ENCODE measurements at places on chromosomes 2 and 18.
A peak's percentile ranks its signal among the peaks of the same experiment; 100 is the strongest.

GRCh38 chr18:63438181-63438580 is 15.9 kb upstream of the VPS4B start:
- no peak for DNase-seq

DNA sequence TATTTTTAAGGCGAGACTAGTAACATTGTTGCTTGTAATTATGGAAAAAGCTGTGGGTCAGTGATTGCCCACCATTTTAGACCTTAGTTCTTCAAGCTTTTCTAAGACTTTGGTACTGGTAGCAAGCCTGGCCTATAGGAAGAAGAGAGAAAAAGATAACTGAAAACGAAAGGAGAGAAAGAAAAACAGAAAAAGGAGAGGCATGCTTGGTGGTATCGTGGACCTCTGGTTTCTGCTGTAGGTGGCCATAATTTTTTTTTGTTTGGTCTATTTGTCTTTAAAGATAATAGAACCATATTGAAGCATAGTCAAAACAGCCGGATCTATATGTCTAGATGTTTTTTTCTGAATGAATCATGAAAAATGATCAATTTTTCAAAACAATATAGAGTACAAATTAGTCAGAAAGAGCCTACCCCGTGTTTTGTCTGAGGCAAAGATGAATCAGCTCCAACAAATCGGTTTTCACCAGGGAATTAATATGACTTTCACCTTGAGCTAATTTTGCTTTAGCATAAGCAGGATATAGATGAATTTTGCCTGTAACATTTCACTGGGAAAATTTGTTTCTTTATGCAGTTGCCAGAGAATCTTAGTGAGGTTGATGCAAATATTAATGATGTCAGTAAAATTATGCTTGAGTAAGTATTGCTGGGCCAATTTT is 45.7 kb downstream of the CCDC85A start:
- no peak for DNase-seq

GRCh38 chr2:10309286-10309685 is 6.6 kb downstream of the HPCAL1 start:
- DNase-seq: no peak

DNA sequence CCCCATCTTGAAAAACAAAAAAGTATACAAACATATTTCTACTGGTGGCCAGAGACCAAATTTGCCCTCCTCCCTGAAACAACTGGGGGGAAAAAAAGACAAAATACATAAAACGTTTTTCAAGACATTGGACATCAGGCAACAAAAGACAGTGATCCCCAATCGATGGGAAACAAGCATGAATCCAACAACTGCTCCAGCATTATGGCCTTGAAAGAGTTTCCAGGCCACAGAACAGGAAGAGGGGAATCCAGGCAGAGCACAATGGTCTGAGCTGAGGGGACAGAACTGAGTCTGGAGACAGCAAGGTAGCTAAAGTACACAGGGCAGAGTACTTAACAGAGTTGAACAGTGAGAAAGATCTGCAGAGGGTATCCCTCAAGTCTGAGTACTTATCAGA is 4.4 kb downstream of the CCDC88A start:
- no peak for DNase-seq

- no peak for DNase-seq
These were observed 42.8 kb downstream of the RAMP1 start for GRCh38 chr2:237901932-237902850.

DNA sequence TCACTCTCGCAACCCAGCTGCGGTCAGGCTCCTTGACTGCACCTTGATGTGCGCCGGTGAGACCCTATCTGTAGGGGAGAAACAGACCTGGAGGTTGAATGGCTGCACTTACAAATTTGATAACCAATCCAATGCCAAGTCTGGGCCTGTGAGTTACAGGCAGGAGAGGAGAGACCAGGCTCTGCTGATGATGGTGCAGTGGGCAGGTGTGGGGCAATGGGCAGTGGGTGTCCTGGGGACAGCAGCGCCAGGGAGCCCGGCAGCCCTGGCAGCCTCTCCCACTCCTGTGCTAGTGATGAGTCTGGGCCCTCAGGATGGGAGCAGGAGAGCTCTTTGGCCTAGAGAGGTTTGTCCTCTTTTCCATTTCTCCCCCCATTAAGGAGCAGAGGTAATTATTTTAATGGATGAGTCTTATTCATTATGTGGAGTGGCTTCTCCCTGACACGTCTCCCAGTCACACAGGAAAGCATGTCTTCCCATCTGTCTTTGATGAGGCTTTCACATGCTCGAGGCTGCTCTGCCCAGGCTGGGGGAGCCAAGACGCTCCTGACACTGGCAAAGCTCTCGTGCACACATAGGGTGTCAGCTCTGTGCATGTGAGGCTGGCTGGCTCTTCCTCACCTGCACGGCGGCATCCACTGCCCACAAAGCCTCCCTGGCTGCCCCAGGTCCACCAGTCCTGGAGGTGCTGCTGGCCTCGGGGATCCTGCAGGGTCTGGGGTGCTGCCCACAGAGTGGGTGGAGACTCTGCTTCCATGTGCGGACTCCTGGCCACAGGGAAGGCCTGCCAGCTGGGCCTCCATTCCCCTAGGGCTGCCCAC is 10.0 kb upstream of the ALLC start:
- no peak for DNase-seq

GRCh38 chr18:44586782-44587524 is 93.7 kb upstream of the SETBP1 start:
- DNase-seq: peak; percentile 4

- DNase-seq: peak; percentile 4
These were observed 629.9 kb downstream of the NRXN1 start for GRCh38 chr2:50401772-50402653.

GRCh38 chr2:171086352-171087290 is 74.1 kb downstream of the TLK1 start:
- no peak for DNase-seq

GRCh38 chr18:12779456-12779855 is 76.6 kb downstream of the PSMG2 start:
- DNase-seq: no peak

DNA sequence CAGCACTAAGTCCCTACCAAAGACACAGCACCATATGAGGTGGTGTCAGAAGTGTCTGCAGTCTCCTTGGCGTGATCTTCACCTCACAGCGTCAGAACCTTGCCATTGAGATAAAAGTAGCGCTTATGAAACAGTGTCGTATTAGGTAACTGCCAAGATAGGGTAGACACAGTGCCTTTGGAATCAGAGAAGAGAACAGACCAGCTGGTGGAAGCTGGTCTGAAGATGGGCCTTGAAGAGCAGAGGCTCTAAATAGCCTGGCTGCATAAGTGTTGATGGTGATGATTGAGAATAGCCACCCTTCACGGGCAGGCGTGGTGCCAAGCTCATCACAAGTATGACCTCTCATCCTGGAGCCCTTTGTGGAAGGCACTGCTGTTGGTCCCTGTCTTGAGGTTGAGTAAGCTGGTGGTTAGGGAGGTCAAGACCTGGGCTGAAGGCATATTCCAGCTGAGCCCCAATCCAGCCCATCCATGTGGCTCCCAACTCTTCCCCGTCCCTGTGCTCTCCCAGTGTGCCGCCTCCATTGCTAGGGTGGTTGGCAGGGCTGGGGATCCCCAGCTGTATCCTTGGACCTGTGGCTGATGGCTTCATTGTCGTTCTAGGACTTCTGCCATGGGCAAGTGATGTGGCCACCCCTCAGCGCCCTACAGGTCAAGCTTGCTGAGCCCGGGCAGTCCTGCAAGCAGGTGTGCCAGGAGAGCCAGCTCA is 187.4 kb downstream of the MGAT5 start:
- DNase-seq: no peak

DNA sequence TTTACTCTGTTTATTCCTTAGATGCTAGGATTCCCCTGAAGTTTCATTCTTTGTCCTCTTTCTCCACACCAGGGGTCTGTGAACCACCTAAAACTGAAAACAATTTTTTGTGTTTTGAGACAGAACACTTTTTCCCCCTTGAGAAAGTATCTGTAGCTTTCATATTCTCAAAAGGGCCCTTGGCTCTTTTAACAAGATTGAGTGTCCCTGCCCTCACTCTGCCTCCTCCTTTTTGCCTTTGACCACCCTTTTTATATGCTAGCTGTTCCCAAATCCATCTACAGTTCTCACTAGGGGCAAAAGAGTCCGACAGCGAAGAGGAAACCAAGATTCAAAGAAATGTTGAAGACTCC is 883 bp upstream of the EHBP1 start:
- DNase-seq: no peak

DNA sequence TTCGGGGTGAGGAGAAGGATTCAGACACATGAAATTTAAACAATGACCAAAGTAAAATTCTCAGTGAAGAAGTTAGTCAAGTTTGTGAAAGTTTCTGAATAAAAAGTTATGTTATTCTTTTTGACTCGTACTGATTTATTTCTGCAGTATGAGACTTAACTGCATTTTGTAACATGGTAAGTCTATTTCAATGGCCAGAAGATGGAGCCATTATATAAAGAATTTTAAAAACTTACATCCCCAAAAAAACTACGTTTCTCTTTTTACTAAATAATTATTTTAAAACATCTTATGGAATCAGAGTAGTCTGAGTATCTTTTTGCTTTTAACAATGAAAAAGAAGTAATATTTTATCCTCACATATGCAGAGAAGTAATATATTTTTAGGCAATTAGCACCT is 51.4 kb upstream of the SCN1A start:
- DNase-seq: no peak

DNA sequence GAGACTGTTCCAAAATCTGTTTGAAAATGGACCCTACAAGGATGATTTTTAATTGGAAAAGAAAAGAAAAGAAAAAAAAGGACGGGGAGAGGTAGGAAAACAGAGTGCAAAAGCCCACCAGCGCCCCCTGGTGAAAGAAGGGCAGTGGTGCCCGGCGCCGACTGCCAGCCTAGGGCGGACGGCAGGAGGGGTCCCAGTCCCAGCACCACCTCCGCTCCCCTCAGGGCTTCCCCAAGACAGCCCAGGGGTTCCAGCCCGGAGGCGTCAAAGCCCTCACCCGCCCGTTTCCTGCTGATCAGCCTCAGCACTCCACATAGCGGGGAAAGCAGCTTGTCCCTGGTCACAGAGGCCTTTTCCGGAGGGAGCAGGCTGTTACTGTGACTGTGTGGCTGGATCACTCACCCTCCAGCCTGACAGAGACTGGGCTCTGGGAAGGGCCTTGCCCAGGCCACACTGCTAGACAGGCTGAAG is 213.9 kb downstream of the TFCP2L1 start:
- DNase-seq: no peak

- DNase-seq: no peak
These were observed 391.6 kb downstream of the NBAS start for GRCh38 chr2:15169326-15170069.

GRCh38 chr2:166060191-166060590 is 67.6 kb downstream of the SCN1A start:
- no peak for DNase-seq

GRCh38 chr2:228777855-228778355 is 493.2 kb downstream of the PID1 start:
- no peak for DNase-seq

DNA sequence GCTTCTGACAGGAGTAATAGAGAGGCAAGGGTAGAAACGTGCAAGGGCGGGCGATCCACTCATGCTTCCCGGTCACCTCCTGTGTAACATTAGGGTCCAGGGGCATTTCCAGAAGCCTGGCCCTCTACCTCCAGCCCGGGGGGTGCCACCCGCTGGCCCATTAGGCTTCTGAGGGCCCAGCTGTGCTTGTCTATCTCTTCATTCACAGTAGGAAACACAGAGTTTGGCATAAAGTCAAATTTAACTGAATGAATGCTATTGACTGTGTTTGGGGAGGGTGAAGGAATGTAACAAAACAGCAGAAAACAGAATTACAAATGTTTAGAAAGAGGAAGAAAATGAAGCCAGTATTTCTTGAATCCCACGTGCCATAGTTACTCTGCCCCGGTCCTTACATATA is 112.4 kb upstream of the SLC66A3 start:
- no peak for DNase-seq

GRCh38 chr18:48419277-48420022 is 10.3 kb upstream of the ZBTB7C start:
- no peak for DNase-seq

DNA sequence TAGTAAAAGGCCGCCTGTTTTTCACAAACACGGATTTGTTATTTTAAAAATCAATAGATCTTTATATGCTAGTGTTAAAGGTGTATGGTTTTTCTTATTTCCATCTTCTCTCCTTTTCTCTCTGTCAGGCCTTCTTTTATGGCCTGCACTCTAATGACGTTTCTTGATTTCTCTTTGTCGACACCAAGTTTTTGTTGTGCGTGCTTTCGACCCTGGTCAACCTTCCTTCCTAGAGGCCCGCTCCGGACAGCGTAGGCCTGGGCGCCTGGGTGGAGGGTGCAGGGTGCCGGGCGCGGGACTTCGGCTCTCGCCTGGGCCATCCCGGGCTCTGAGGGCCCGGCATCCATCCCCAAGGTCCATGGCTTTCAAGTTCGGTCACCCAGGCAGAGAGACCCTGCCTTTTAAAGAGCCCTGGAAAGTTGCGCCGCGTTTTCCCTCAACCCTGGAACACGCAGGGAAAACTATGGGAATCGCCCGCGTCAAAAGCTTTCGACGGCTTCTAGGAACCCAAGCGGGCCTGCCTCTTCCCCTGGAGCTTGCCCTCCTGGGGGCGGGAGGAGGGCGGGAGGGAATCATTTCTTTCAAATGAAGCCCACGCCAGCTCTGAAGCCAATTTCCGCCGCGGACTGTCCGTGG is 4.1 kb upstream of the SATB2 start:
- DNase-seq: no peak

GRCh38 chr18:7116001-7116730 is 1.4 kb downstream of the LAMA1 start:
- no peak for DNase-seq

- no peak for DNase-seq
These were observed 1046.0 kb upstream of the TMEFF2 start for GRCh38 chr2:193240752-193241151.

GRCh38 chr2:240672701-240673190 is 9.9 kb downstream of the AQP12B start:
- DNase-seq: no peak

DNA sequence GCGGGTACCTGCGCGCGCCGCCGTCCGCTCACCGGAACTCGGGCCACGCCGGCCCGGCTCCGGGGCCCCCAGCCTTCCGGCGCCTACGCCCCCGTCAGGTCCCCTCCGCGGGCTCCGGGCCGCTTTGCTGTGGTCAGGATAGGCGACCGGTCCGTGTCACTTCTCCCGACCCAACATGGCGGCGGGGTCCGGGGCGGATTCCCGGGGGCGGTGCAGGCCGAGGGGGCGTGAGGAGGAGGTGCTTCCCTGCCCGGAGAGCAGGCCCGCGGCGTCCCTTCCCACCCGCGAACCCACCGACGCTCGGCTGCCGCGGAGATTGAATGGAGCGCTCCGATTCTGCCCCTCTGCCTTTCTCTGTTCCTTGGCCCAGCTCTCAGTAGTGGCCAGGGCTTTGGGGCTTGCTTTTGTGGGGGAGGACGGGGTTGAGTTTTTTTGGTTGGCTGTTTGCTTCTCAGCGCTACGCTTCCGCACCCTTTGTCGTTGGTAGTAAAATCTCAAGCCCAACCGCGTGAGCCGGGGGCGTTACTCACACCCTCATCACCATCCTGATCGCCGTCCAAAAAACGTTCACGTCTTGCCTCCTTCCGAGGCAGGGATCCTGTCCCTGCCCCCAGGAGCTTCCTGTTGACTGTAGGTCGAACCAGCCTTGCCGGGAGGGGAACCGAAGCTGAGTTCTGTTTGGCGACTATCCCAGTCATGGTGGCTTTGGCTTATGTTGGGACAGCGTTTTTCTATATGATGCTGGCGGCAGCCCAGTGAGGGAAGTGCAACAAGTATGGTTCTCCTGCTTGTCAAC is 532 bp upstream of the YES1 start:
- peak; percentile 25 for DNase-seq
